RPMI7951 (cell line): ENCODE measurements at places on chromosomes 7 and 10.

DNA sequence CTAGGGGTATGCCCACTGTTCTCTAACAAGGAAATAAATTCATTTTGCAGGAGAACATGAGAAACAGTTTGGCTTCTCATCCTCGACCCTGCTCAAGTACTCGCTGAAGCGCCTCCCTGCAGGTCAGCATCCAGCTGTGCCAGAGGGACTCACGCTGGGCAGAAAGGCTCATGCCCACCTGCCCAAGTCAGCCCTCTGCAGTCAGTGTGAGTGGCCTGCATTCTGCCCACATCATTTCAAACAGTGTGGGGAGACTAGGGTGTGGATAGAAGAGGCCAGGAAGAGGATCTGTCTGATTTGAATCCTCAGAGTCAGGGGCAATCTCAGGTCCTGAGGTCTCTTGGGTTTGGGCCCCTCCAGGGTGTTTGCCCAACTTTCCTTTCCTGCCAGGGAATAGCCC is 297.8 kb downstream of the ELMO1 start:
- no peak for DNase-seq

DNA sequence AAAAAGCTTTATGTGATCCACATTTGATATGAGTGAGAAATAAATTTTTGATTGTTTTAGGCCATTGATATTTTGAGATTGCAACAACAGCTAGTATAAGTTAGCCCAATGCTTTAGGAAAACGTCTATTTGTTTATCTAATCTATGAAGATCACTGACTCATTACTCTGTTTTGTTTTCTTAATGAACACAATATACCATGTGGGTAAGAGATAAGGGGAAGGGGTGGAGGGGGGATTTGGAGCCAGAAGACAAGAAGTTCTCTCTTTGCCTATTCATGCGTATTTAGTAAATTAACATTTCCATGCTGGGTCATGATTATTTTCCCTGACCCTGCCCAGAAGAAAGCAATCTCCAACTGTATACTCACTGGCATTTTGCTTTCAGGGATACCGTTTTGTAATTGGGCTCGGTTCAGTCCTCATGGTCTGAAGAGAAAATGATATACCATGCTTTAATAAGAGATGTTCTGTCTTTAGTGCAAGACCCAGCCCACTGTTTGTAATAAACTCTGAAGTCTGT is 359.5 kb upstream of the NPSR1 start:
- DNase-seq: peak; percentile 21

GRCh38 chr10:110959379-110960332 is 40.3 kb downstream of the SHOC2 start:
- DNase-seq: no peak

DNA sequence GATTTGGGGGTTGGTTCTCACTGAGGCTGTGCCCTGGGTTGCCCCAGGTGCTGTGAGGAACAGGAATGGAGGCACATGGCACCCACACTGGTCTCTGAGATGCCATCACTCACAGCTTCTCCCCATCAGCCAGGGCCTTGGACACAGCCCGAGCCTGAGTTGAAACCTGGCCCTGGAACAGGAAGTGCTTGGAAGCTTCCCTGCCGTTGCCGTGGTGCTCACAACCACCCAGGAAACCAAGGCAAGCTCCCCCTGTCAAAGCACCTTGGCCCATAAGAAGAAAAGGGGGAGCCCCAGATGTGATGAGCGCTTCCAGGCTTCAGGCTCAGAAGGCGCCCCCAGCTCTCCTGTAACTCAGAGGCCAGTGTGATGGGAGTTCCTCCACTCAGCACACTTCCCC is at the start of gene BTBD16:
Gene BTBD16, plus strand, starts transcription at position 221 of the 400 bp plus-strand sequence. CDS start 3,786 bp downstream, outside the sequence.
- no peak for DNase-seq

- DNase-seq: peak; percentile 24
Measured at GRCh38 chr7:18995811-18996426, 121.5 kb downstream of the TWIST1 start.

DNA sequence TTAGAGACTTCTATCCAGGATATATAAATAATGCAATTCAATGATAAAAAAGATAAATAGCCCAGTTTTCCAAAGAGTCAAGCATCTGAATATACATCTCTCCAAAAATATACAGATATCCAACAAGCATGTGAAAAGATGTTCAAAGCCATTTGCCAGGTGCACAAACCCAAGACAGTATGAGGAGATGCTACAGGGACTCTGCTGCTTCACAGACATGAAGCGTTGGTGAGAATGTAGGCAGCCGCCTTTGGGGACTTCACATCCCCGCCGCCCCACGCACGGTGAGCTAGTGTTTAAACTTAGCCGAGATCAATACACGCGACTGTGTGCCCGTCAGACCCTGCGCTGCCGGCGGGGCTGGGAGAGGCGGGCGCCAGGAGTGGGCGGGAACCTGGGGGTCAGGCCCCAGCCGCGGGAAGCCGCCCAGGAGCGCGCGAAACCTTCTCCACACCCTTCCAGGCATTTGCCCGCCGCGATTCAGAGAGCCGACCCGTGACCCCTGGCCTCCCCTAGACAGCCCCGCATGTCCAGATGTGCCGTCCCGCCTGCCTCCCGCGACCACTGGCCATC is 927 bp upstream of the ALOX5 start:
- DNase-seq: no peak

DNA sequence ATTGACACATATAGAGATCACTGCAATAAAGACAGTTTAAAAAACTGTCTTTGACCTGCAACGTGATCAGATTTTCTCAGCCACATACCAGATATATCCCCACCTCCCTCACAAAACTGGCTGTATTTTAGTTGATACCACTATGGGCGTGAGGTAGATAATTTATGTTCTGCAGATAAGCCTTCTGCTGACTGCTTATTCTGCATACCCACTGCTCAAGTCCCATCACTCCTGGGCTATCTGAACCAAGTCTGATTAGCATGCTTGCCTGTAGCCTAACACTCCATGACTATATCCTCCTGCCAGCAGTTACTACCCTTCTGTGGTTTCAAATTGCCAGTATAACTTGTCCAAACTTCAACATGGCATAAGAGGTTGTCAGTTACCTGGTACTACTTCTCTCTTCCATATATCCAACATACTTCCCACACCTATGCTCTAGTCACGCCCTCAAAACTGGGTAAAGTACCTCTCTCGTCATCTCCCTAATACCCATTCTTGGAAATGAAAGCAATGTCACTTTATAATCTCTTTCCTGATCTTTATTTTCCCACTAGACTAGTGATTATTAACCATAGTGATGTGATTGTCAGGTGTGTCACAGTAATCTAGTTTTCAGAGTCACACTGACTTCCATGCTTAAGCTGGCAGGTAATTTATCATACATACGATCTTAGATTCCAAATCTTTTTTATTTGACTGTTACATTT is 70.7 kb downstream of the MALSU1 start:
- DNase-seq: no peak

DNA sequence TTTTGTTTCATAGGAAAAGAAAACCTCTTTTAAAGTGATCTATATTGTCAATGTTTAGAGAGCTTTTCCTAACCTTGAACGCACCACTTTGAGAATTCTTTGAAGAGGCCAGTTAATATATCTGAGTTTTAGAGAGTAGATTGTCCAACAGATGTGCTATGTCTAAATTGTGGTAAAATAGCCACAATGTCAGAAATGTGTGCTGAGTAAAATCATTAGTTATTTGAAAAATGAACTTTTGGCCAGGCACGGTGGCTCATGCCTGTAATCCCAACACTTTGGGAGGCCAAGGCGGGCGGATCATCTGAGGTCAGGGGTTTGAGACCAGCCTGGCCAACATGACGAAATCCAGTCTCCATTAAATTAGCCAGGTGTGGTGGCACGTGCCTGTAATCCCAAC is 61.6 kb upstream of the KIAA1217 start:
- no peak for DNase-seq

GRCh38 chr7:42099470-42100155 is 137.4 kb downstream of the GLI3 start:
- DNase-seq: no peak

- no peak for DNase-seq
Measured at GRCh38 chr10:112899391-112900065, 50.5 kb upstream of the TCF7L2 start.

DNA sequence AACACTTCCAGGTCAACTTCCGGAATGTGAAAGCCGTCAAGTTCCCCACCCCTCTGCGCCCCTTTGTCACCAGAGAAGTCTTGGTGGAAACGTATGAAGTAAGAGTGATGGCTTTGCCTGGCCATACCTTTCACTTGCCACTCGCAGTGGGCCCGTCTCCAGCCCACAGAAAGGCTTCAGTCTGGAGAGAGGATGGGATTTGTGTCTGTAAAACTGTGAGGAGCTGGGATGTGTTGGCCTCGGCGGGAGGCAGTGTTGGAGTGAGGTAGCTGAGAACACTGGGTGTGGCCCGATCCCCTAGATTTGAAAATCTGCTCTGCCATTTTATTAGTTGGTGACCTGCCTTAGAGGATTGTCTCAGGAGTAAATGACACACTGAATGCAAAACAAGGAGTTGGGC is 6.4 kb downstream of the ADCK2 start:
- no peak for DNase-seq

- peak; percentile 100 for DNase-seq
Measured at GRCh38 chr7:47786557-47787248, 161.6 kb downstream of the PKD1L1 start.

DNA sequence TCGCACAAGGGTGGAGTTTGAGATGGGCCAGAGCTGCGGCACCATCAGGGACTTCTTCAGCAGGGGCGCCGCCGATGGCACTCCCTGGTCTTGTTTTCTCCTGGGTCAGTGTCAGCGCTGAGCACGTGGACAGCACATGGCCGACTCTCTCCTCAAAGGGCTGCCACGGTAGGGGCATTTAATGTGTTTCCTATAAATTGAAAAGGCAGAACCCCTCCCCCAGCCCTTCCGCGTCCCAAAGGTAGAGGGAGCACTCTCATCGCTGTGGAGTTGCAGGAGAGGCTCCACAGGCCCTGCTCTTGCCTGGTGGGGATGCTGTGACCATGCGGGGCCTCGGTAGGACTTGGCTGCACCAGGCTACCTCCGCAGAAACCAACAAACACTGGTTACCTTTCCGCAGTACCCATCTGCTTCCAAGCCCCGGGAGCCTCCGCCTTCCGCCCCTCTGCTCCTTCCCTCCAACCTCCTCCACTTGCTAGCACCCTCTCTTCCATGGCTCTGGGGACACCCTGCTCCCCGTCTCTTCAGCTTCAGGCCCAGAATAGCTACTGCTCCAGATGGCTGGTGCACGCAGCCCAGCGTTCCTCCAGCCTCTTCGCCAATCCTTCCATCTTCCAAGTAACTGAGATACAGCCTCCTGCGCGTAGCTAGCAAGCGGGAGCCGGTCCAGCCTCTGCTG is 166.3 kb upstream of the ADCY1 start:
- no peak for DNase-seq

DNA sequence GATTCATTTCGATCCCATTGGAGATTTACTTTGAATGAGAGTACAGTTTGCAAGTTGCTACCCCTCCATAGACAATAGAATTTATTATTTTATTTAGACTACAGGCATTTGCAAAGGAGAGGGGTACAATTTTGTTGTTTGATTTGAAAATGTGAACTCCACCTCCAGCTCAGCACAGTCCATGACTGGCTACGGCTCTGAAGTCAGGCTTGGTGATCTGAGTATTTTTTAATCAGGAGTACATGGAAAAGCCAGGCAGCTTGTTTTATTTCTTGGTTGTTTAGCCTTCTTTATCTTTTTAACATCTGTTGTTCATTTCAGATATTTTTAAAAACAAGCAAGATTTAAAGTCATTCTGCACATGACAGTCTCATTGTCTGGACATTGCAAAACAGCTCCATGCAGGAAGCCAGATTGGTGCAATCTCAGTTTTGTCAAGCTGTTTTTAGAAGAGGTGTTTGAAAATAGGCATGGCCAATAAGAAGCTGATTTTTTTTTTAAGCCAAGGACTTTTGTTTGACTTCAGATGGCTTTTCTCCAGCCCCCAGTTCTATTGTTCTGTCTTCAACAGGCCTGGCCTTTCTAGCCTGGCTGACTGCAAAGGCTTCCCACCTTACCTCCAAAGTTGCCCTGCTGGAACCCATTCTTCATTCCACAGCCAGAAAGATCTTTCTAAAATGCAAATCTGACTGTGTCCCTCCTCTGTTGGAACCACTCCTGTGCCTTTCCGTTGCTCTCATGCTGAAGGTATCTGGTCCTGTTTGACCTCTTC is 12.2 kb downstream of the PLXDC2 start:
- DNase-seq: no peak

DNA sequence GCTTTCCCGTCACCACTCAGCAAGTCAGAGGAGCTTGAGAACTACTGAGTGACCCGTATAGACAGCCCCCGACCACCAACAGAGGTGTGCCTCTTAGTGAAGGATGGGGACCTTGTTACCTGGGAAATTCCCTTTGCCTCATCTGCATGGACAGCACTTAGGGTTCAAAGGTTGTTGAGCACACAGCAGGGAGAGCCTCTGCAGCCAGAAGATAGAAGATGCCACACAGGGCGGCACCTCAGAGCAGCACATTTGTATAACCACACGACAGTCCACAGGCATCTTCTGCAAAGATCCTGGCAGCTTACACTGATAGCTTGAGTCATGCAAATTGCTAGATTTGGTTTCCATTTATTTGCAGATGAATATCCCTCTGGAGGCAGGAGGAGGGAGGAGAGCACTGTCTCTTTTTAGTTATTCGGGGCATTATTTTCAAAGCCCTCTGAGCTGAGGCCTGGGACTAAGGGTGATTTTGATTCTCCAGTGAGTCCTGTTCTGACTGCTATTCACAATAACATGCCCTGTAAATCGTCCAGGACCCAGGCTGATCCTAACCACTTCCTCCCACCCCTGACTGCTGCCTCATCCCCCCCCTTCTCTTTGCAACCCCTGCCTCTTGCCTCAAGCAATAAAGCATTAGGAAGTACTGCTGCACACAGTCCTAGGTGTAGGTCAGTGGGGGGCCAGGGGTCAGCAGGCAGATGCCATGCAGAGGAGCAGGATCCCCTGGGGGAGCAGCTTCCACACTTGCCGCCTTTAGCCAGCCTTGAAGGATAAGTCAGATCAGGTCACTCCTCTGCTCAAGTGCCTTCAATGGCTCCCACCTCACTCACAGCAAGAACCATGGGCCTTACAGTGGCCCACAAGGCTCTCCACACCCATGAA is 24.6 kb upstream of the INMT start:
- peak; percentile 61 for DNase-seq

DNA sequence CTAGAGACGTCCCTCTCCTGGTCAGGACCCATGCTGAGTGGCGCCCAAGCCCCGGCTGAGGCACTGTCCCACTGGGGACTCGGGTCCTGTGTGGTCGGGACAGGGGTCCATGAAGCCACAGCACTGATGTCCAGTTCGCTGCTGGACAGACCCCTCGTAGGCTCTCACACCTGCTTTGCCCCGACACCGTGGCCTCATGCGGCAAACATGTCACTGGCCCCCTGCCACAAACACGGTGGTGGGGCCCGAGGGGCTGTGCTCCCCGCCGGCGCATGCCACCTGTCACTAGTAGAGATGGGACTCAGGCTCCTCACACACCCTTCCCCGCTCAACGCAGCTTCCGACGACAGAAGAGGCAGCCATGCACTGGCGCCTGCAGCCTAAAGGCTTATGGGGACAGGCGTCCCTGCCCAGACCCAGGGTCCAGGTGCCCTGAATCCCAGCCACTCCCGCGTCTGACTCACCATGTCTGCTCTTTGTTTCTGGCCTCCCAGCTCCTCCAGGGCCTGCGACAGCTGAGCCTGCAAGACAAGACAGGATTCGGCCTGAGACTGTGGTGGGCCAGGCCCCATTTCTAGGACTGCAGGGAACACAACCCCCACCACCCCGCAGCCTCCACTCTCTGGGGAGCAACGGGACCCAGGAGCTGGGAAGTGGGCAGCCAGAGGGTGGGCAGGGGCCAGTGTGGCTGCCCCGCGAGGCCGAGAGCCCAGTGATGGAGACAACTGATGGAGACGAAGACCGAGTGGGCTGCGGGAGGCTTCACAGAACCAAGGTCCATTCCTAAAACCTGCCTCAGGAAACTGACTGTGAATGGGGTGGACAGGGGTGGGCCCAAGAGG is 230.9 kb downstream of the MAD1L1 start:
- no peak for DNase-seq

- DNase-seq: peak; percentile 97
Measured at GRCh38 chr10:77290528-77291155, 347.0 kb downstream of the KCNMA1 start.
